CD4-positive, alpha-beta memory T cell (primary cell): ENCODE measurements at places on chromosomes 13 and 19.

GRCh38 chr19:18344582-18344950 lies 4.2 kb downstream of the PGPEP1 start:
- DNase-seq = no peak

DNA sequence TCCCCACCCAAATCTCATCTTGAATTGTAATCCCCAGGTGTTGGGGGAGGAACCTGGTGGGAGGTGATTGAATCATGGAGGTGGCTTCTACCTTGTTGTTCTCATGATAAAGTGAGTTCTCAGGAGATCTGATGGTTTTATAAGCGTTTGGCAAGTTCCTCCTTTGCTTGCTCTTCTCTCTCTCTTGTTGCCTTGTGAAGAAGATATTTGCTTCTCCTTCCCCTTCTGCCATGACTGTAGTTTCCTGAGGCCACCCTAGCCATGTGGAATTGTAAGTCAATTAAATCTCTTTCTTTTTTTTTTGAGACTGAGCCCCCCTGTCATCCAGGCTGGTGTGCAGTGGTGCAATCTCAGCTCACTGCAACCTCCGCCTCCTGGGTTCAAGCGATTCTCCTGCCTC lies 34.4 kb downstream of the VSTM1 start:
- DNase-seq = no peak

DNA sequence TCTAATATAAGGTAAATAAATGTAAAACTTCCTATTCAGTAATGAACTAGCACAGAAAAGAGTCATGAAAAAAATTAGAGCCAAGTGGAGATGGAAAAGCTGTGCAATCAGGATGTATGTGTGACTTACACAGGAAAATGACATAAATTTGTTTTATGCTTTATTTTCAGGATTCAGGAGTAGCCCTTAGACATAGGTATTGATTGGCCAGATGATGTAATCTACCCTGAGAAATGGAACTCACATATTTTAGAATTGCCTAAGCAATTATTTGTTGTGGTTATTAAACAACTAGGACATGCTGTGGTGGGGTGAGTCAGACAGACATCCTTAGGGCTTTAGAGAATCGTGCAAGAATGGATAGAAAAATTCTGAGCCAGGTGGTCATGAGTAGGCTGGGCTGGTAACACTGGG lies 110.6 kb downstream of the PCDH9 start:
- DNase-seq = no peak

- DNase-seq = no peak
Observed at GRCh38 chr13:30696278-30697176, 38.8 kb upstream of the ALOX5AP start.

GRCh38 chr13:37613638-37614037 lies 15.1 kb upstream of the POSTN start:
- no peak for DNase-seq

- no peak for DNase-seq
Observed at GRCh38 chr19:6425732-6426620, 1.4 kb upstream of the KHSRP start.

- DNase-seq = peak; percentile 16
Observed at GRCh38 chr13:31951215-31951678, 80.3 kb upstream of the FRY start.

- DNase-seq = no peak
Observed at GRCh38 chr19:29510701-29511265, 15.0 kb upstream of the VSTM2B start.

DNA sequence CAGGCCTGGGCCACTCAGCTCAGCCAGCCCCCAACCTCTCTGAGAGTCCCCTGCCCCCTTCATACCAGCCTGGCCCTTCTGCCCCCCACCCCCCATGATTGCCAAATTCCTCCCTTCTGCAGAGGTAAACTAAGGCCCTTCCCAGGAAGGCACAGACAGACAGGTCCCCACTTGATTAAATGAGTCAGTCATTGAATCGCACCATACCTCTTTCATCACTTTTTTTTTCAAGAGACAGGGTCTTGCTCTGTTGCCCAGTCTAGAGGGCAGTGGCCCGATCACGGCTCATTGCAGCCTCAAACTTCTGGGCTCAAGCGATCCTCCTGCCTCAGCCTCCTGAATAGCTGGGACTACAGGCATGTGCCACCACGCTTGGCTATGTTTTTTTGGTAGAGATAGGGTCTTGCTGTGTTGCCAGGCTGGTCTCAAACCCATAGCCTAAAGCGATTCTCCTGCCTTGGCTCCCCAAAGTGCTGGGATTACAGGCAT lies 6.0 kb downstream of the PODNL1 start:
- no peak for DNase-seq

DNA sequence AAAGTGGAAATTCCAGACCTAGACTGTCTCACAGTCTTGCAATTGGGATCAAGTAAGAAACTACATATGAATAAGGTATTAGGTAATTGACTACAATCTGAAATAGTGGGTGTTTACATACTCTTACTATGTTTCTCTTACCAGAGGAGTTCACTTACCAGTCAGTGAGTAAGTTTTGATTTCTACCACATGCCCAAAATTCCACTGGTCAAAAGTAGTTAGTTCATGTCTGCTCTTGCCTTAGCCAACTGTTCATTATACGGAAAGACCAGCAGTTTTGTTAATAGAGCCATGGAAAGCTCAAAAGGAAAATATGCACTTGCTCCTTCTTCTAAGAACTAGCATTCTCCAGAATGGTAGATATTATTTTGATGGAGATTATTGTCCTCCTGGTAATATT lies 490.8 kb downstream of the RFC3 start:
- no peak for DNase-seq

GRCh38 chr13:29505511-29505910 lies 90.0 kb downstream of the SLC7A1 start:
- DNase-seq = no peak

GRCh38 chr19:55483706-55484592 lies 1.0 kb upstream of the NAT14 start:
- no peak for DNase-seq

- no peak for DNase-seq
Observed at GRCh38 chr13:43583321-43583720, 203.5 kb downstream of the ENOX1 start.

GRCh38 chr19:44847144-44848035 lies 1.3 kb downstream of the NECTIN2 start:
- DNase-seq = no peak

GRCh38 chr19:53086949-53087348 lies 16.3 kb downstream of the ZNF160 start:
- no peak for DNase-seq

DNA sequence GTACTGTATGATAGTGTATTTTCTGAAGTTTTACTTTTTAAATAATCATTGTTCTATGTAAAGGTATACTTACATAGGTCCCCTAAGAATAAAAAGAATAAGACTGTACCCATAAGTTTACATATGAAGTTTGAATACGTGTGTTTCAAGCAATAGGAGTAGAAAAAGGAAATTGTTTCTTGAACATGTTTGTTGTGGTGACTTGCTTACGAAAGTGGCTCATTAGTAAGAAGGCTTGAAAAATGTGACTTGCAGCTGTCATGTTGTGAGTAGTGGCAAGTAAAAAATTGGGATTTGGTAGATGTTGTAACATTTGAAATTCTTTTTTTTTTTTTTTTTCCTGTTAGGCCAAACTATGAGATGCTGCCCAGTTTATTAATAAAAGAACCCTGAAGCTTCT lies 203.3 kb downstream of the LMO7 start:
- no peak for DNase-seq

DNA sequence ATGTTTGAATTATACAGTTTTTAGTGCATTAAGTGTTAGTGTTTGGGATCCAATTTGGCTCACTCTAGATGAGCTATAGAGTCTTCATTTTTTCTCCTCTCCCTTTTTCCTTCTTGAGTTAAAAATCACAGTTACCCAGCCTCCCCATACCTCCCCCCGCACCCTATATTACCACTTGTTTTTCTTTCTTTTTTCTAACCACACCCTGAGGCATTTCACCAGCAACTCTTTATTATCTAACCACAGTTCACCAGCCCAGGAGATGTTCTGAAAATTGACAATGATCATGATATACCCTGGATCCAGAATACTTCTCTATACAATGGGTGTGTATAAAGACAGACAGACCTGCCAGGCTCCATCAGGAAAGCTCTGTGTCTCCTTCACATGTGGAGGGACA lies 86.5 kb upstream of the UBL3 start:
- DNase-seq = peak; percentile 47

- DNase-seq = no peak
Observed at GRCh38 chr19:294341-294945, 3.2 kb upstream of the PLPP2 start.
